ENCODE measurements at places on chromosomes 13 and 19.
A peak's percentile ranks its signal among the peaks of the same experiment; 100 is the strongest.

- DNase-seq = no peak
Measured at GRCh38 chr13:43441899-43442499, 344.8 kb downstream of the ENOX1 start.

GRCh38 chr13:40124633-40125015 is 469.2 kb downstream of the COG6 start:
- no peak for DNase-seq

GRCh38 chr13:28475916-28476725 is 18.8 kb downstream of the FLT1 start:
- peak; percentile 97 for DNase-seq

DNA sequence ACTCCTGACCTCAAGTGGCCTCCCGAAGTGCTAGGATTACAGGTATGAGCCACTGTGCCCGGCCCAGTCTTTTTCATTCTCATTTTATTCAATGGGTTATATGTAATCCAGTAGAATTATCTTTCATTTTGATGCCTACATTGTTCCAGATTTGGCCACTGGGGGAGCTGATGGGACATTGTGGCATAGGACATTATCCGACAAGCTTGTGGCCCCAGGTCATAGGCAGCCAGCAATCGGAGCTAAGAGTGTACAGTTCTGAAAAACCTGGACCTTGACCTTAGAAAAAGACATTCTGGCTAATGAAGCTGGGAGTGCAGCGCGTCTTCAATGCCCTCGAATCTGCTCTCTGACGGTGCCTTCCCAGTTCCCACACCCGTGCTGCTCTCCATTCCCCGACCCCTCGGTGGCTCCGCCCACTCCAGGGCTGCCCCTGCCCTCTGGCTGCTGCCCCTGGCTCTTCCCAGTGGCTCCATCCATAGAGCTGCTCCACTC is 108.7 kb downstream of the TEX29 start:
- peak; percentile 4 for DNase-seq

DNA sequence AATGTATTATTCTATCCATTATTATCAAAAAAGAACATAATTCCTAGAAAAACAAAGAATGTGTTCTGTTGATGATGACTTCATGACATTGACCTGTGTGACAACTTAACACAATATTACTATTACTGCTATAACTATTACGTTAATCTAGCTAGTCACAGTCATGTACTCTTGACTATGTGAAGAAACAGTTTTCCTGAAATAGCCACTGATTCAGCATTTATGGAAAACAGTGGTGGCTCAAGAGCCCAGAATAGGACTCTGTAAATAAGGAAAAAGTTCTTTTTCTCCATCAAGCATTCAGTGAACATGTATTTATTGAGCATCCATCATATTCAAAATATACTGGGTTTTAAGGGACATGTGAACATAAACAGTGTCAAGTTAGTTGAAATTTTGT is 93.5 kb downstream of the COG6 start:
- DNase-seq = no peak

DNA sequence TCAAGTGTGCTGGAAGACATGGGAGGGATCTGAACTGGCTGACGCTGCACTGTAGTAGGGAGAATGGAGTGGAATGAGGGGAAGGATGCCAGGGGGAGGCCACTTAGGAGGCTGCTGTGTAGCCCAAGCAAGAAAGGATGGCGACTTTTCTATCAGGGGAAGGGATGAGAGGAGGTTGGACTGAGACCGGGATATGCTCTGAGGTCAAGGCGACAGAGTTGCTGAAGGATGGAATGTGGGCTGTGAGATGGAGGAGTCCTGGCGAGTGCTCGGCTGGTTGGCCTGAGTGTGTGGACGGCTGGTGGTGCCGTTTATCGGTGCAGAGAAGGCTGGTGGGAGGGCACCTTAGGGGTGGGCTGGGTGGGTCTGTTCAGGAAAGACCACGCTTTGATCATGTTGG is 45.7 kb downstream of the IRS2 start:
- DNase-seq = no peak

DNA sequence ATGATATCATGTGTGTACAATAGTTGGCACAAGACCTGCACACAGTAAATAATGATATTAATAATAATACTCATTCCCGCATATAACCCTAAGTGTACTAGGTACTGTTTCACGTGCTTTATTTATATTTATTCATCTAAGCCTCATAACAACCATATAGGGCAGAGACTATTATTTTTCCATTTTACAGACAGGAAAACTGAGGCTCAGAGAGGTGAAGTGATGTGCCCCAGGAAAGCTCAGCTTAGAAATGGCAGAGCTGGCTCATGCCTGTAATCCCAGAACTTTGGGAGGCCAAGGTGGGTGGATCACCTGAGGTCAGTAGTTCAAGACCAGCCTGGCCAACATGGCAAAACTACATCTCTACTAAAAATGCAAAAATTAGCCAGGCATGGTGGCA is 13.6 kb downstream of the ACP7 start:
- DNase-seq = no peak

- no peak for DNase-seq
Measured at GRCh38 chr19:17458970-17459369, 1.8 kb downstream of the NXNL1 start.

GRCh38 chr13:51687947-51688714 is 103.9 kb downstream of the WDFY2 start:
- DNase-seq = no peak

DNA sequence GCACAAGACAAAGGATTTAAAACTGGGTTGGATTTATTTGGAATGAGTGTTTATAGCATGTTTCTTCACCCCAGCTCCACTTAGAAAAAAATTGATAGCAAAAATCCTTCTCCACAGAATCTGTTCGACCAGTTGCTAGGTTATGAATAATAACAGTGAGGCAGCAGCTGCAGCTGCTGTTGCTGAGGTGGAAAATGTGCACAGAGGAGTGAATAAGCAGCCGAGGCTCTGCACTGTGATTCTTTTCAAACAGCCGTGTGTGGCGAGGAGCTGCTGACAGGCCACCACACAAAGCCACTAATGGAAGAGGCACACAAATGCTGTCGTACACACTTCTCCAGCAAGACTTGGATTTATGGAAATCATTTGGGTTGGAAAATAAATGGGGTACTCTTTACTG is 6.4 kb upstream of the RASL11A start:
- DNase-seq = peak; percentile 64

DNA sequence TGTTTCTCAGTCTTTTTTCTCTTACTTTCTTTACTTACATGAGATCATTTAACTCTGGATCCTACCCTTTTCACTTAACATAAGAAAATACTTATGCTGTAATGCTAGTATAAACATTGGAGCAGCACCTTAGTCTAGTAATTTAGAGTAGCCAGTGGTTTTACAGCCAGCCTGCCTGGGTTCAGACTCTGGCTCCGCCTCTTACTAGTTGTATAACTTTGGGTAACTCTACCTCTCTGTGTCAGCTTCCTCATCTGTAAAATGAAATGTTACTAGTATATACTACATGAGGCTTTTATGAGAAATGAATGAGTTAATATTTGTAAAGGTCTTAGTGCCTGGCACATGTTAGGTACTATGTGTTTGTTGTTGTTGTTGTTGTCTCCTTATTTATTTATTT is 5.6 kb downstream of the CDADC1 start:
- no peak for DNase-seq

GRCh38 chr13:113880651-113881611 is 17.1 kb upstream of the GAS6 start:
- DNase-seq = no peak

DNA sequence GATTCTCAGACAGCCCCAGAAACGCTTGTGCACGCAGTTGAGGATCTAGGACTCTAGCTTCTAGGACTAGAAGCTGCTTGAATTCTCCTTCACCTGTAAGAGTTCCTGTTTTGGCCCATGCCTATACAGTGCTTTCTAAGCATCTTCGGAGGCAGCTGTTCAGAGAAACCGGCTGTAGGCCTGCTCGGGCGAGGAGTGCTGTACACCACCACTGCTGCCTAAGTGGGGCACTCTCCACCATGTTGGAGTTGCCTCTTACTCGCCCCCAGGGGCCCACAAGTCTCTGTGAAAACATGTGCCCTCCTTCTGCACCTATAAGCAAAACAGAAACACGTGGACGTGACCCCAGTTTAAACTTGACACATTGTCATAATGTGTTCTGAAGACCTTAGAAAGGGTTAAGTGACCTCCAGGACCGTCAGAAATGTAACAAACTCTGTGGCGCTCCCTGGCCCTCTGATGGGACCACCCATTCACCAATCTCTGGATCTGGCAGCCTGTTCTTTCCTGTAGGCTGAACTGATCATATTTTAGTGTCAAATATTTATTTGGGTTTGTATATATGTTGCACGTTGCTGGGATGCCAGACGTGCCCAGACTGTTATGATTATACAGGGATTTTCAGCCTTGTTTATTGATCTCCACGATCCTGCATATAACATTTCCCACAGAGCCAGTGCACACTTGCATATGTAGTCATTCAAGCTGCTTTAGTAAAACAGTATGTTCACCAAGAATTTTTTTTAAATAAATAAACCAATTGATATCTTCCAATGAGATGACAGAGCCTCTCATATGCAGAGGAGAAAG is 60.8 kb downstream of the C13orf42 start:
- DNase-seq = no peak

- no peak for DNase-seq
Measured at GRCh38 chr19:50994129-50994528, 7.3 kb downstream of the KLK8 start.

GRCh38 chr13:72431981-72432682 is 295.3 kb downstream of the MZT1 start:
- no peak for DNase-seq

GRCh38 chr19:11873762-11874161 is 13.8 kb upstream of the ZNF69 start:
- no peak for DNase-seq

GRCh38 chr13:33472446-33472845 is 186.9 kb upstream of the STARD13 start:
- no peak for DNase-seq

DNA sequence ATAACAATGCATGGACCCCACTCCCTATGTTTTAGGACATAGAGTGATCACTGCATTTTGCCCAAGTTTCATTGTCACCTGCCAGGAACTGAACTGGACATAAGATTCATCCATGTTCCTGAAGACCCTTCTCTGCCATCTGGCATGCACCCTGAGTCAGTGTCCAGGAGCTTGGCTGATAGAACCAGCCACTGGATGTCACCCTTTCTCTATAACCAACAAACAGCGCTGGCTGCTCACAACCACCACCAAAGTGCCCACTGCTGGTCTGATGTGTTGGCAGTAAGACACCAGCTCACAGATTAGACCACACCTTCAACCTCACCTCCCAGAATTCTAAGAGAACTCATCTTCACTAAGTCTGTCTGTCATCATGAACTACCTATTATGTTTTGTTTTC is 333.4 kb downstream of the ITGBL1 start:
- no peak for DNase-seq

GRCh38 chr13:35930665-35931631 is 200.2 kb downstream of the DCLK1 start:
- DNase-seq = peak; percentile 38

DNA sequence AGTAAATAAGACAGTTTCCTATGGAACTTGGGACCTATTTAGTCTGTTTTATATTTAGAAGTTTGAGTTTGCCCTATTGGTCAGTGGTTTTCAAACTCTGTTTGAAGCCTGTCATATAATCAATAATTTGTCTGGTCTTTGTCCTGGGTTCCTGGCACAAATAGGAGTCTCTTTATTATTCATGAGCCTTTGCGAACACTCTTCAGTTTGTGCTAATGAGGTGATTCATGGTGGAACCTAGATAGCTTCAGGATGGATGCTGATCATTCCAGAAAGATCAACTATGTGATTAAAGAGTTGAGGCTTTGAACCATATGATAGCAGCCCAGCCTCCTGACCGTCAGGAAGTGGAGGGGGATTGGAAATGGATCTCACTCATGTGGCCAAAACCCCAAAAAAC is 10.0 kb upstream of the VWA8 start:
- DNase-seq = no peak

GRCh38 chr13:81048026-81048461 is 707.1 kb upstream of the SPRY2 start:
- DNase-seq = no peak

DNA sequence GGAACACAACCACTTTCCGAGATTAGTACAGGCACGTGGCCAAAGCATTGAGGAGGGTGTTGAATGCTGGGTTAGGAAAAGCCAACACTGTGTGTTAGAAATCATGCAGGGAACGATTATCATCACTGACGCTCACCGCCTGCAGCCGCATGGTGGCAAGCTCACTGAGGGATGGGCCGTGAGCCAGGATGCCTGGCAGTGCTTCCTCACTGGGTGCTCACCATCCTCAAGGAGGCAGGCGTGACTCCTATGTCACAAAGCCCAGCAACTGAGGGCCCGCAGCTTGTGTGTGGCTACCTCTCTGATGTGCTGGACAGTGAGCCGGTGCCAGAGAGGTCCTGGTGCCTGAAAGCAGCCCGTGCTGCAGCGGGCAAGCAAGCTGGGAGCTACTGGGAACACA is 30.4 kb upstream of the TIMM44 start:
- no peak for DNase-seq

DNA sequence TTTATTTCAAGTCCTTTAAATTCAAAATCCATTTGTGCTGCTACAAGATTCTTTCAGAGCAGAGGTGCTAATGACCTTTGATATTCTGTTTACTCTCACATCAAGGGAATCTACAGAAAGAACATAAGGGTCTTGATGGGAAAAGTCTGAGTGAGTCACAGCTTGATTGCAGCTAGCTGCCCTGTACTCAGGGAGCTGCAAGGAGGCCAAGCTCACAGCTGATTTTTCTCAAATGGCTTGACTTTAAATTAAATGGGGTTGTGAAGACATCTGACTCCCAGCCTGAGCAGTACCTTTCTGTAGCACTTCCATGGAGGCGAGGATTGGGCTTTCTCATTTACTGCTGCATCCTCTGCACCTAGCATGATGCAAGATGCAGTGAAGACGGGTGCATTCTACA is 62.5 kb downstream of the RAP2A start:
- no peak for DNase-seq

- no peak for DNase-seq
Measured at GRCh38 chr19:2329501-2329916, 1.0 kb downstream of the SPPL2B start.

DNA sequence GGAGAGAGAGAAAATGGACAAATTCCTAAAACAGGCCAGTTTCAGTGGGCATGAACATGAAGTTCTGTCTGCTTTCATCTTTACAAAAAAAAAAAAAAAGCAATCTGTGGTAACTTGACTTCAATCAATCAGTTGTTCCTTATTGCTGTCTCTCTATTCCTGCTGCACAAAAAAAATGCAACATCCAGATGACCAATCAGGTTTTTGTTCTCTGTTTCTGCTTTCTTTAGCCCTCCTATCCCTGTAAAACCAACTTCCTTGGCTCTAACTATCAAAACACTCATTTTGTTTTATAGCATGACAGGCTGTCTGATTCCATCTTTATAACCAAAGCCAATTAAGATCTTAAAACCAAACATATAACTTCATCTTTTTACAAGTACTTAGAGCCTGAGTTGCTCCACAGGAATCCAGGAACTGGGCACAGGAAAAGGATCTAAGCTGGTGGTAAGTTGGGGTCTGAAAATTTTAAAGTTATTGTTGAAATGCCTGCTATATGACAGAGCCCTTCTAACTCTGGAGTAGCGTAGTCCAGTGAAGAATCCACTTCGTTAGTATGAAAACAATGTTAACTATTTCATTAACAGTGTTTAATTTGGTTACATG is at the start of gene FPR3:
FPR3 (plus strand) TSS at position 273 of the 606 bp plus-strand sequence. CDS start 28,592 bp downstream, outside the sequence.
- no peak for DNase-seq
